SJSA1 (cell line): ENCODE measurements at places on chromosomes 3 and 15. TPM values are rescaled to one million over a fixed set of nuclear protein-coding genes. Genes with fewer than 3 reads are reported as not detected.

- DNase-seq, result peak; percentile 12
These were observed 118.7 kb downstream of the NUP210 start for GRCh38 chr3:13301286-13301987.

DNA sequence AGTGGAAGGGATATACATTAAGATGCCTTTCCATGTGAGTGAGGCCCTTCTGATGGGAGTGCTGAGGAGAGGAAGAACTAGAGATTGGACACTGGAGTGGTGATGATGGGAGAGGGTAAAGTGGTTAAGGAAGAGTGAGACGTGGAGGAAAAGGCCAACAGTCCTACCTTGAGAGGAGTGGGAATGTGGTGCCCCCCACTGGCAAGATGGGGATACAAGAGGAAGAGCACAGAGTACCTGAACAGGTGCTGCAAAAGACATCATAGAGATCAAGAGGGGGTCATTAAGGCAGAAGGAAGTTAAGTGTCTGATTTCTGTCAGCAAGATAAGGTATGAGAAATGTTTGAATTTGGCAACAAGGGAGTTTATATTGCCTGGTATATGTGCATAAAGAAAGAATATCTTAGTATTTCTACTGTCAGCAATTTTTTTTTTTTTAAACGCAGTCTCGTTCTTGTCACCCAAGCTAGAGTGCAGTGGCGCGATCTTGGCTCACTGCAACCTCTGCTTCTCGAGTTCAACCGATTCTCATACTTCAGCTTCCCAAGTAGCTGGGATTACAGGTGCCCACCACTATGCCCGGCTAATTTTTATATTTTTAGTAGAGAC lies 34.0 kb downstream of the ARIH2 start:
- no peak for DNase-seq

ARHGEF26 gene
- total RNA-seq, result 12.0 and 14.9 TPM in 2 replicates

DNA sequence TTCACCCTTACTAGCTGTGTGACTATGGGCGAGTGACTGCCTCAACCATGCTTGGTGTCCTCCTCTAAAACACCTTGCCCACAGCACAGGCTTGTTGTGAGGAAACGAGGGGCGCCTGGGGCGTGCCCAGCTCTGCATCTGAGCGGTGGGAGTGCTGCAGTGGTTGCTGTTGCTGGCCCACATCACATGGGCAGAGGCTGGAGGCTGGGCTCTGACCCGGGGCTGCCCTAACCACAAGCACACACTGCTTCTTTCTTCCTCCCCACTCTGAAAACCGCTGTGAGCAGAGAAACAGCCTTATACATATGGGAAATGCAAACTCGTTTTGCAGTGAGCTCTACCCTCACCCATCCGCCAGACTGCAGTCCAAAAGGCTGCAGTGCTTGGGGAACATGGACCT lies 74.8 kb upstream of the RPL32 start:
- DNase-seq, result no peak
